ENCODE measurements at places on chromosomes 6 and 20. TPM values are rescaled to one million over a fixed set of nuclear protein-coding genes. Genes with fewer than 3 reads are reported as not detected.

The DACT2 gene
- 0.32 TPM for total RNA-seq

The AIF1 gene
- total RNA-seq: 54.1 TPM

The C20orf141 gene
- total RNA-seq: not detected

The RCAN2 gene
- 14.9 TPM for total RNA-seq

GRCh38 chr20:56400001-56400640, 7.7 kb downstream of the CSTF1 start:
- no peak for DNase-seq

GRCh38 chr6:83303426-83303825, 110.3 kb downstream of the RWDD2A start:
- no peak for DNase-seq

The LCA5 gene
- total RNA-seq: 8.0 TPM

GRCh38 chr6:125245523-125246264, 56.1 kb downstream of the HDDC2 start:
- DNase-seq: no peak

DNA sequence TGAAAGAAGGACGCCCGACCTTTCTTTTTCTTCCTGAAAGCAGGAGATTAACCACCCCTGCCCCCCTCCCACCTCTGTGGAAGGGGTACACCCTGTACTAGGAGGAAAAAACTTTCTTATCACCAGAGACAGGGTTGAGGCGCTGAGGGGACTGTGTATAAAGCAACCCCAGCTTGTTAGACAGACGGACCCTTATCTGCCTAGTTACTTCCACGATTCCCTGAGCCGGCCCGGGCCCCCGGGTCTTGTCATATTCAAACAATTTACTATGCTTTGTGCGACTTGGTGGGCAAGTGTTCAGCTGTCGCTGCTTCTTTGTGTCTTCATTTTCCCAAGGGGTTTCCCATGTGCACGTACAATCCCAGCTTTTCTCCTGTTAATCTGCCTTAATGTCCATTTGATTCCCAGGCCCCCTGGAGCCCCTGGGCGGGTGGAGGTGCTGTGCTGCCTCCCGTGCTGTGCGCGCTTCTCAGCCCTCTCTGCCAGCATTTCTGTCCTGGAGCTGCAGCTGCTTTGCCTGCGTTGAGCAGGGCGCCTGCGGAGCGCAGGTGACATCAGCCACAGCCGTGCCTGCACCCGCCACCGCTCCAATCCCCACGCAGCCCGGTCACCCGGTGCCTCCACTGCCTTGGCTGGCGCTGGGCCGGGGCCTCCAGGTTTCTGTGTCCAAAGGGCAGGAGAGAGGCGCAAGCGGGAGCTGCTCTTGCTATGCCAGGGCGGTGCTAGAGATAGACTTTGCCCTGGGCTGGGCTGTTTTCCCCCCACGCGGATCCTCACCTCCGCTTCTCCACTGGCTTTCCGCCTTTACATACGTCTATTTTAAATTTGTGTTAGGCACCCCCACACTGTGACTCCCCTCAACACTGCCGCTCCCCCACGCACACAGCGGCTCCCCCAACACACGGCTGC, 96.2 kb downstream of the TTLL2 start:
- DNase-seq: no peak

- no peak for DNase-seq
These were observed 175.2 kb upstream of the AFDN start for GRCh38 chr6:167651318-167652041.

DNA sequence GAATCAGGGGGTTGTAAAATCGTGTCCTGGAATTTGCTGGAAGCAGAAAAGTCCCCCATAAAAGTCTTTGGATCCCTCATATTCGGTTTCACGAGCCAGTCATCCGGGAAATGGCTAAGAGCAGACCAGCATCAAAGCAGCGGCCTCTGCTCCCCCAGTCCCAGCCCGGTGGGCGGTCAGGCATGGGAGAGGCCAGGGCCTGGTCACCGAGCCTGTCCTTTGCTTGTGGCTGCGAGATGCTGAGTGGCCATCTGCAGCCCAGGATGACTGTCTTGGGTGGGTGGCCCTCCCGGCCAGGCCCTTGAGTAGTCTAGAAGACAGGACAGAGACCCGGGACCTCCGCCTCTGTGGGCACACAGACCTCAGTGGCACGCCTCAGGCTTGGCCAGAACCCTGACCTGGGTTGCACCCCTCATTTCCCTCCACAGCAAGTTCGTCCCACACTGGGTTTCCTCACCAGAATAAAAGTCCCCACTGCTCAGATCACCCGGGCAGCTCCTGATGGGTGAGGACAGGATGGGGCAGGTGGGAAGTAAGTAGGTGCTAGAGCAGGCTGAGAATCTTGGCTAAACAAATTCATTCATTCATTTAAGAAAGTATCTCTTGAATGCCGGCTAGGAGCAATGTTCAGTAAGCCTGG, 172.1 kb downstream of the BMP7 start:
- no peak for DNase-seq

DNA sequence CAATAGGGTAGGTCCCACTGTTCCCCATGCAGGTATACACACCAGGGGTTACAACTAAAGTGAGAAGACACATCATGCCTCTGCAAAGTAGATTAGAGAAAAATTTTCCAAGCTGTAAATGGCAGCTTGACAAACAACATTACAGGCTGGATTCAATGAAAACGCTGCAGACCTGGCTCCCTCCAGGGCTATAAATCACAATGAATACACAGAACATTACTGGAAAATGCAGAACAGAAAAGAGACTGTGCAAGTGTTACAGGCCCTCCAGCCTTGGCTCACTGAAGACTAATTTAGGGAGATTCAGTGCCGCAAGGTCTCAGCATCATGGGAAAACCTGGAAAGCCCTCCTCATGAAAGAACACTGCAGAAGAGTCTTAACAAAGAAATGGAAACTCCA, 207.8 kb downstream of the KHDC1L start:
- DNase-seq: no peak

DNA sequence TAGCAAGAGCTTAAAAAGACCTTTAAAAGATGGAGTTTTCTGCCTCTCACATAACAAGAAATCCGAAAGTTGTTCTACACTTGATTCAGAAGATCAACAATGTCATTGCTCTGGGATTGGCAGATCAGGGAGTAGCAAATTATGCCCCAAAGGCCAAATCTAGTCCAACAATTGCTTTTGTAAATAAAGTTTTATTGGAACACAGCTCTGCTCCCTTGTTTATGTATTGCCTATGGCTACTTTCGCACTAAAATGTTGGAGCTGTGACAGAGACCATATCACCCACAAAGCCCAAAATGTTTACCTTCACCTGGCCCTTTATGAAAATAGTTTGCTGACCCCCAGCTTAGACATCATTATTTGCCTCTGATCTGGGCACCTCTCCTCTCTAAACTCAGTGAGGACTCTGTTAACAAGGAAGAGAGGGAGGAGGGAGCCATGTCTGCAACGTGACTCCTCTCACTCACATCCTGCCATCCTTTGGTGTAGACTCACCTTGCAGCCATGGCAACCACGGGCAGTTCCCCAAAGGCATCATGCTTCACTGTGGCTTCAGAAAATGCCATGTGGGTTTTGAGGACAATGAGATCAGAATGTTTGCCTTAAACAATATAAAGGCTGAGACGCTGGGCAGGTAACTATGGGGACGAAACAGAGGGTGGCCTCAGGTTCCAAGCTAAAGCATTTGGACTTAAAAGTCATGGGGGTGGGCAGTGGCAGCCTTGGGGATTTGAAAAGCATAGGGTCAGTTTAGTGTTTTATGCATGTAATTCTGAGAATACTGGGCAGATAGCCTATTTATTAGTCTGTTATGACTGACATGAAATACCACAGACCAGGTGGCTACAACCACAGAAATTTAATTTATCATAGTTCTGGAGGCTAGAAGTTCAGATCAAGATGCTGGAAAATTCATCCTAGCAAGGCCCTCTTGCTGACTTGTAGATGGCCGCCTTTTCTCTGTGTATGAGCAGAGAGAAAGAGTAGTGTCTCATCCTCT, 149.7 kb upstream of the TNFAIP3 start:
- no peak for DNase-seq

GRCh38 chr6:136961848-136962247, 39.7 kb downstream of the SLC35D3 start:
- no peak for DNase-seq

The LY86 gene
- total RNA-seq: 3.3 TPM

All from breast epithelium (tissue), 4 donors.